ENCODE measurements at places on chromosomes 3 and 15.

DNA sequence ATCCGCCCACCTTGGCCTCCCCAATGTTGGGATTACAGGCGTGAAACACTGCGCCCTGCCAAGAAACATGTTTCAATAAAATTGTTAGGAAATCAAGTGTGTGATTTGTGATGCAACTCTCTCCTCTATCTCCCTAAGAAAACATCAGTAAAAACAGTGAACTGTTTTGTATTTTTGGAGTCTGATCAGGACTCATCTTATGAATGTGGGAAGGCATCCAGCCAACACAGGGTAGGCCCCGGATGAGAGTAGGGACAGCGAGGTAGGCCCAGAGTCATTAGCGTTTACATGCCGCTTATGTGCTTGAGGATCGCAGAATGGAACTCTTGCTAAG lies 884 bp upstream of the GLYCTK start:
- no peak for DNase-seq

GRCh38 chr3:29754346-29754745 lies 473.5 kb downstream of the RBMS3 start:
- DNase-seq: no peak

- DNase-seq: no peak
These were observed 169.5 kb upstream of the C2CD4B start for GRCh38 chr15:62334536-62334935.

DNA sequence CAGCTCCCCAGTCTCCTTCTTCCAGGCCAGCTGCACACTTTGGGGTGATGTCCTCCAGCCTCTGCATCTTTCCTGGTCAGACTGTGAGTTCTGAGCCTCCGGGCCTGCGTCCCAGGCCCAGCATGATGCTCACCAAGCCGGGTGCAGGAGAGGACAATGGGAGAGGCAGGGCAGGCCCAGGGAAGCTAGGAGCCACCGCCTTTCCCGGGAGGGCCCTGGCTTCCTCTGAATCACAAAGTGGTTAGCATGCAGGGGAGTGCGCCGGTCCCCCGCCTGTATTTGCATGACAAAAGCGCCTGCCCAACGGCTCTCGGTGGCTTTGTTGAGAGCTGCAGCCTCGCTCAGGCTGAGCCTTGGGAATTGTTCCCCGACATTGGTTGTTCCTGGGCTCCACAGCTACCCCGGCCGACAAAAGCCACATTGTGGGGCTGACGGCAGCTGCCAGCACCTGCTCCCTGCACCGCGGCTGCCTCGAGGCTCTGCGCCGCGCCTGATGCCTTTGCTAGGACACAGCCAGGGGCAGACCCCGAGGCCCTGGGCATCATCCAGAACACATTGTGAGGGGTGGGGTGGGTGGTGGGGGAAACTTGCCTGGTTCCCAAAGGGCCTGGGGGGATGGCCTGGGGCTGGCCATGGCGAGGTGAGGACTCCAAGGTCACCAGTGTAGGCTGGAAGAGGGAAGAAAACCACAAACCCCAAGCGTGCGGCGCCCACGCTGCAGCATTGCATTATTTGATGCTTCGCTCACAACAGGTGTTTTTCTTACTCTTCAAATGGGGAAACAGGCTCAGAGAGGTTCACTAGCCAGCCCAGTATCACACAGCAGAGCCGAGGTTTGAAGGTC lies 20.0 kb upstream of the KLF13 start:
- no peak for DNase-seq

DNA sequence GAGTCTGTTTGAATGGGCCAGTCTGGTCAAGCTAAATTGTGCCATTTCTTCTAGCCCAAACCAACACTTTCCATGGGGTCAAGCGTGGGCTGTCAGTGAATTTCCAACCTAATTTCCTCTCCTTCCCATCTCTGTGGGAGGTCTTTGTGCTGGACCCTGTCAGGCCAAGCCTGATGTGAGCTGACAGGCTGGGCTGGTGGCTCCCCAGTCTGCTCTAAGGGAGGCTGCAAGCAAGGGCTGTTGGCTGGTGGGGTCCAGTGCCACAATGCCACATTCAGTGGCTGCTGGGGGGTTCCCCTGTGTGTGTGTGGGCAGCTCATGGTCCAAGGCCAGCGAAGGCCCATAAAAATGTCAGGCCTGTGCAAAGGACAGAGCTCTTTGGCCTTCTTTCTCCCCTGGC lies 216.1 kb downstream of the OPA1 start:
- no peak for DNase-seq

DNA sequence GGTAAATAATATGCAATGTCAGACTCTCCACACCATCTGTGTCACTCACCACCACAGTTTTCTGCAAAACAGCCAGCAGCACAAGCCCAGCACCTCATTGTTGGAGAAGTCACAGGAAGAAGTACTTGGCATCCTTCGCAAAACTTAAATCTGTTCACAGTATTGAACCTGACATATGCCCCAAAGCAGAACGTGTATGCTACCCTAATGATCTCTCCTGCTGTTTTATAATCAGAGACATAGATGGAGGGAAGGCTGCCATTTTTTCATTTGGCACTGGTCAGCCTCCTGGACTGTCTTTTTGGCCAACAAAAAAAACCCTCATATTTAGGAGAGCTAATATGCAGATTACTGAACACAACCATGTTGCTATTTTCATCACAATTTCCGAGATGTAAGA lies 1272.9 kb downstream of the ROBO1 start:
- no peak for DNase-seq

- peak; percentile 62 for DNase-seq
These were observed 46.3 kb upstream of the FLNB start for GRCh38 chr3:57961828-57962447.

GRCh38 chr3:171284308-171285075 lies 175.7 kb downstream of the TNIK start:
- peak; percentile 14 for DNase-seq

- DNase-seq: no peak
These were observed 16.1 kb downstream of the CPOX start for GRCh38 chr3:98577178-98577895.

DNA sequence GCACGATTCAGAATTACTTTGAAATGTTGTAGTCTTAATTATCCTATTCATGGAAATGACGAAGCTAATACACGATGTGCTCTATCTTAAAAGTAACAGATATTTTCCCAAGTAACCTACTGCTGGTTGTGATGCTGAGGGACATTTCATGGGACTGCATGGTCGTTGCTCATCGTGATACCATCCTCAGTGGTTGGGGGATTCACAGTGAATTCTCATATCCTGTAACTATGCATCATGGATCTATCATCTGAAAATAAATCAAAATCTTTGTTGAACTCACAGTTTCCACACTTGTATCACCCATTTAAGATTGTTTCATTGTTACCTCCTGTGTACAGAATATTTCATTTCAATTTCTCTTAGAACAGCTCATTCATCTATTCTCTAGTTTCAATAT lies 84.7 kb downstream of the OPA1 start:
- no peak for DNase-seq

DNA sequence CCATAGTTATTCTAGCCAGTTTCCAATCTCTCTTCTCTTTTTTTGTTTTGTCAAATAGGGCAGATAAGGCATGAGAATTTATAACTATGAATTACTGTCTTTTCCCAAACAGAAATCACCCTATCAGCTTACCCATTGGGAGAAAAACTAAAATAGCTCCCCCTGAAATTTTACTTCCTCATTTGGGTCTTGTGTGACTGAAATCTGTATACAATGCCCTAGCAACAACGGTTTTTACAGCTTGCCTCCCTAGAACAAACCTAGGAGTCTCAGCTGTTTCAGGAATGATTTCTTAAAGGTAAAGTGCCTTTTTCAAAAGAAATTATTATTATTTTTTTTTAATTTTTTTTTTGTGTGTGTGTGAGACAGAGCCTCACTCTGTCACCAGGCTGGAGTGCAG lies 56.8 kb downstream of the CD86 start:
- DNase-seq: peak; percentile 48

GRCh38 chr3:163773136-163773535 lies 1305.2 kb downstream of the SI start:
- no peak for DNase-seq

DNA sequence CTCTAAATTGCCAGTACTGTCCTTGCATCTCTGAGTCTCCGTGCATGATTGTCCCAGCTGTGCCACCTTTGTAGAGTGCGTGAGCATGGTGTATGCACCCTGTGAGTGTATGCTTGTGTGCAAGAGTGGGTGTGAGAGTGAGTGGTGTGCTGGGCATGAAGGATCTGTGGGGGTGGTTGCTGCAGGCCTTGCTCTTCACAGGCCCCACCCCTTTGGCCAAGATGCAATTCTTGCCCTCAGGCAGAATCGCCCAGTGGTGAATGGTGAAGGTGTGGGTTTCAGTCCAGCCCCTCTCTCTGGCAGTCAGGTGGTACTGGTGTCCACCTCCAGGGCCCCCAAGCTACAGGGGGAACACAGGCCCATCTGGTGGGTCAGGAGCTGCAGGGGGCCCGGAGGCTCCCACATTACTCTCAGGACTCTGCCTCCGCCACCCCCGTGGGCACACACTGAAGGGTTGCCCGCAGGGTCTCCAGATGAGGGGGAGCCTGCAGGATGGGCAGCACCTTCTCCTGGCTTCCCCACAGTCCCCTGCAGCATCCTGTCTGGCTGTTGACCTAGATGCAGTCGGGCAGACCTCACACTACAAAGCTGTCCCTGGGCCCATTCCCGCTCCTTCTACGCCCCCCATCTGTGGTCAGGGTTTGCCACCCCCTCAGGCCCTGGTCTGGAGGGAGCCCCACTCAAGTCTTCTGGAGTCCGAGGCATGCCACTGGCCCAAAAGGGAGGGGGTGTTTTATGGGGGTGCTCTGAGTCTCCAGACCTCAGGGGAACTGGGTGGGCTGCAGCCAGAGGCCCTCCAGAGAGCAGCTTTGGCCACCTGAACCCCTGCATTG lies 8.3 kb upstream of the ROPN1B start:
- DNase-seq: no peak

GRCh38 chr15:39878406-39878785 lies 41.7 kb downstream of the GPR176 start:
- no peak for DNase-seq

- no peak for DNase-seq
These were observed 41.1 kb upstream of the CHRNB4 start for GRCh38 chr15:78682004-78682651.

DNA sequence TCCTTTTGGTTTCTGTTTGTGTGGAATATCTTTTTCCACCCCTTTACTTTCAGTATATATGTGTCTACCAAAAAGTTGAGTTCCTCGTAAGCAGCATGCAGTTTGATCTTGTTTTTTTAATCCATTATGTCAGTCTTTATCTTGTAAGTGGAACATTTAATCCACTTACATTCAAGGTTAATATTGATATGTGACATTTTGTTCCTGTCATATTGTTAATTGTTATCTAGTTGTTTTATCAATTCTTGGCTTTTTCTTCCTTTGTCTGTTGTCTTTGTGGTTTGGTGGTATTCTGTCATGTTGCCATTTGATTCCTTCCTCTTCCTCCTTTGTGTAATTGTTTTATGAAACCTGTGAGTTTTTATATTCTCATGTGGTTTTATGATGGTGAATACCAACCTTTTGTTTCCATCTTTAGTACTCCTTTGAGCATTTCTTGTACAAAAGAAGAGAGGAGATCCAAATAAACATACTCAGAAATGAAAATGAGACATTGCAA lies 43.4 kb upstream of the XCR1 start:
- peak; percentile 20 for DNase-seq

- no peak for DNase-seq
These were observed 842 bp downstream of the FSTL1 start for GRCh38 chr3:120449701-120450599.

- no peak for DNase-seq
These were observed 26.9 kb upstream of the LDHAL6B start for GRCh38 chr15:59179717-59180116.

DNA sequence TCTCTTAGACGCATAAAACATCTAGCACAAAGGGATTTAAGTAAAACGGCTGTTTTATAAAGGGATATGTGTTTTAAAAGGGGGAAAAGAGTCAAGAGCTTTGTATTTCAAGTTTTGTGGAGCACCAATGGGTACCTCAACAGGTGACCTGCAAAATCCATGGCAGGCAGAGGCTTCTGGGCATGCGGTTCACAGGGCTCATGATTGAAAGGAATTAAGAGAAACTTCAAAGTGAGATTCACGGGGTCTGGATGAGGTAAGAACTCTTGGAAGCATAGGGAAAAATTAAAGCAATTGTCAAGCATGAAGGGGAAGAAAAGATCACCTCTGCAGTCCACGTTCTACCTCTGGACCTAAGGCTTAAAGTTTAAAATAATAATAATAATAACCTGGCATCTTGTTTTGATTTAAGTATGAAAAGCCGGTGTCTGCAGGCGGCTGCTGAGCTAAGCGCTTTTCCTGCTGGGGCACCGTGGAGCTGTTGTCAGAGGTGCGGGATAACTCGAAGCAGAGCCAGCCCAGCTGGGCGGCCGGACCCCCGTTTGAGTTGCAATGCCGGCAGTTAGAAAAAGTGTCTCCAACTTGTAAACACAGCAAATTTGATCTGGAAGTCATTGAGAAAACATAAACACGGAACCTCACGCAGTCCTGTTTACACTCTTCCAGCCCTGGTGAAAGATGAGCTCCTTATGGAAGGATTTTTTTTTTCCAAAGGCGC lies 40.5 kb downstream of the HES1 start:
- no peak for DNase-seq

- DNase-seq: no peak
These were observed 19.7 kb downstream of the SPSB4 start for GRCh38 chr3:141070727-141071357.

DNA sequence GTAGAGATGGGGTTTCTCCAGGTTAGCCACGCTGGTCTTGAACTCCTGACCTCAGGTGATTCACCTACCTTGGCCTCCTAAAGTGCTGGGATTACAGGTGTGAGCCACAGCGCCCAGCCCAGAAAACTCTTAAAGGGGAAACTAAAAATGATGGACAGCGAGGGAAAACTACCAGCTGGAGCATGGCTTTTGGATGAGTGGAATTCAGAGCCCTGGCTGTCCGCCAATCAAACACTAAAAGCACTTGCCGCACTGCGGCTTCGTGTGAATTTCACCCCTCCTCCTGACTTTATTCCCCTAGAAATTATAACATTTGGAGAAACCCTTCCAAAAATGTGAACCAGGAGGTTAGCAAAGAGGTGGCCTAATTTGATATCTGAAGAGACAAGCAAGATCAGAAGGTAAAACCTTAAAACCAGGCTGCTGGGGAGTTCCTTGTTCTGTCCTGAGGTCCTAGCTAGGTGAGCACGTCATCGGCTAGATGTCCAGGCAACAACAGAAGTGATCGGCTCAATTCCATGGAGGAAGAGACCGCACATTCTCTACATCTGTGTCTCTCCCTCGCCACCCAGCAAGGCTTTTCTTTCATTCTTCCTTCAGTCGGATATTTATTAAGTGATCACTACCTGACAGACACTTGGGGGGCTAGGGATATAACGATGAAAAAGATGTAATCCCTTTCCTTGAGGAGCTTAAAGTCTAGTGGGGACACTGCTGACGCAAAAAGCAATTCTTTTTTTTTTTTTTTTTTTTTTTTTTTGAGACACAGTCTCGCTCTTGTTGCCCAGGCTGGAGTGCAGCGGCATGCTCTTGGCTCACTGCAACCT lies 1.7 kb downstream of the TM4SF19 start:
- DNase-seq: no peak

- no peak for DNase-seq
These were observed 41.1 kb upstream of the SEC61A1 start for GRCh38 chr3:128011140-128011539.

- DNase-seq: no peak
These were observed 267.6 kb upstream of the TBC1D5 start for GRCh38 chr3:18010001-18010400.

Measured in AML-193 (cell line).